Fibroblast of skin of left biceps (primary cell): ENCODE measurements at places on chromosomes 7 and 10.

GRCh38 chr10:5461203-5461588 lies 38.2 kb downstream of the CALML5 start:
- no peak for DNase-seq

- no peak for DNase-seq
These were observed 191.2 kb downstream of the DYNC1I1 start for GRCh38 chr7:95963446-95963990.

GRCh38 chr7:20032741-20033140 lies 184.4 kb downstream of the MACC1 start:
- DNase-seq = no peak

DNA sequence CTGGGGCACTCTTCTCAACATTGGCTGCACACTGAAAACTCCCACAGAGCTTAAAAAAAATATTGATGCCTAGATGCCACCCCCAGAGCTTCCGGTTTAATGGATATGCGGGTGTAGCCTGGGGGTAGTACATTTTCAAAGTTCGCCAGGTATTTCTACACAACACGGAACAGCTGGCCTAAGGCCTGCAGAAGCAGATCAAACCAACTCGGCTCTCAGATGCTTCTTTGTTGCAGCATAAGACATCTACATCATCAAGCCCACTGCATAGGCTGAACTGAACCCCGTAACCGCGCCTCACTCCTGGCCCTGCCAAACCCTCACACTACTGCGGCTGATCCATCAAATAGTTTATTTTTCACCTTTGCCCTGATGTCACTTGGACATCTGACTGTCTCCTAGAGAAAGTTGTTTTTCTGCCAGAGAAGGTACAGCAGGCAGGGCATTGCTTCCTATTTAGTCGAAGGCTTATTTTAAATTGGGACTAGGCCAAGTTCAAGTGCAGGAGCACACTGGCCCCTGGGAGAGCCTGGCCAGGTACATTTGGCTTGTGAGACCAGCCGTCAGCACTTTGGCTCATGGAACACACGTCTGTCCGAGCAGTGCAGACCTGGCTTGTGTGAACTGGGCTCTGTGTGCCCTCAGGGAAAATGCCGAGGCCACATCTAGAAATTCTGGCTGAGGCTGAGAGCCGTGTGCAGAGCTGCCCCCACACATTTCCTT lies 113.3 kb downstream of the TACC2 start:
- no peak for DNase-seq

DNA sequence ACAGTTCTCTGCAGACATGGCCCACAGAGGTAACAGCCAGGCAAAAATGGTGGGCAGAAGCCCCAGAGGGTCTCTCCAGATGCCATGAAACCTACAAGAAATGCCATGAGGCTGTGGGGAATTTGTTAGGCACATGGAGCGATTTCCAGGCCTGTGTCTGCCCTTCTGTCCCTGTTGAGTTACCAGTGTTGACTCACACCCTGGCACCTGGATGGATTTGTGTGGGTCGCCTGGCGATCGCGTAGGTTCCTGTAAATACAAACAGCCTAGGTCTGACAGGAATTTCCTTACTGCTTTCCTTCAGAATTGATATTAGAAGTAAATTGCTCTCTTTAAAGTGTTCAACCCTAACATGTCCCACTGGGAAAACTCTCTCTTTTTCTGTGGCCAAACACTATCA lies 164.9 kb upstream of the EEPD1 start:
- no peak for DNase-seq

DNA sequence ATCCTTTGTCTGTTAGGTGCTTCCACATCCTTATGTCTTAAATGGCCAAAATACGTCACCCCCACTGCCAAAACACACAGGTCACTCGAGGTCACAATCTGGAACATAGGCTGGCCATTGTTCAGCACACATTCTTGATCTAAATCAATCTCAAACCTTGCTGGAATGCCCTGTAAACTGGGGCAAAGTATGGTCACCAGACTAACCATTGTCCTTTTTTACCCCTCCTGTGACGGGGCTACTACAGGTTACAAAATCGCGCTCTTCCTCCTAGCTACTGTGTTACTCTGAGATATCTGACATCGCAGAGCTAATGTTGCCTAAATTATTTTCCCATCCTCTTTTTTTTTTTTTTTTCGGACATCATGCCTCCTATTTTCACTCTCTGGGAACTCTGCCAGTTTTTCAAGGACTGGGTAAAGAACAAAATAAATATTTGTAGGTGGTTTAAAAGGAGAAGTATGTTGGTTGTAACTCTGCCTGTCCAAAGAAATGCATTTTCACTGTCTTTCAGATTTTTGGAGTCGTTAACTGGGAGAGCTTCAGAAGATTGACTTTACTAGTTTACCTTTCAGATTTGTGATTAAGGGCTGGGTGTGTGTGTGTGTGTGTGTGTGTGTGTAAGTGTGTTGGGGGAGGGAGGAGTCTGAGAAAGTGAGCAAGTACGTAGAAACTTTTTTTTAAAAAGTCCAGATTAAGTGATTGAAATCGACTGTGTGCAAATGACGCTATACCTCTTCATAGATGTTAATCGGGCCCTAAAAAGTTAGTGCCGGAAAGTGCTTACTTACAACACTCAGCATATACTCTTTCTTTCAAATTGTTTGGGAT lies 942 bp upstream of the KIAA1217 start:
- no peak for DNase-seq

DNA sequence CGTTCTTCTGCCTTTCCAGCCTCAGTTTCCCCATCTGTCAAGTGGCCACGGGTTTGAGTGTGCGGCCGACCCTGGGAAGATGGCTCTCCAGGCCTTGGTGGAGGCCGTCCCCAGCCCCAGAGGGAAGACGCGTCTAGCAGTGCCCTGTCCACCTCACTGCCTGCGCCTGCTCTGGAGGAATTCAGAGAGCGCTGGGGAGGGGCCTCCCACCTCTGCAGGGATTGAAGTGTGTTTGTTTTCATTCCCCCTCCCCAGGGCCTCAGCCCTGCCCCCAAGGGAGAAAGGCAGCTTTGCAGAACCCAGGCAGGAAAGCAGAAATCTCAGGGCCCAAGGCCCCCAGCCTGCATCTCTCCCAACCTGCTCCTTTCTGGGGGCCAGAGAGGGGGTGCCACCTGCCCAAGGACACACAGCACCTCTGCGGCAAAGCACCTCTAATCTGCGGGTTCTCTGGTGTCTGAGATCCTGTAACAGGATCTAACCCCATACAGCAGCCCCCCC lies 91.0 kb downstream of the MICALL2 start:
- no peak for DNase-seq

DNA sequence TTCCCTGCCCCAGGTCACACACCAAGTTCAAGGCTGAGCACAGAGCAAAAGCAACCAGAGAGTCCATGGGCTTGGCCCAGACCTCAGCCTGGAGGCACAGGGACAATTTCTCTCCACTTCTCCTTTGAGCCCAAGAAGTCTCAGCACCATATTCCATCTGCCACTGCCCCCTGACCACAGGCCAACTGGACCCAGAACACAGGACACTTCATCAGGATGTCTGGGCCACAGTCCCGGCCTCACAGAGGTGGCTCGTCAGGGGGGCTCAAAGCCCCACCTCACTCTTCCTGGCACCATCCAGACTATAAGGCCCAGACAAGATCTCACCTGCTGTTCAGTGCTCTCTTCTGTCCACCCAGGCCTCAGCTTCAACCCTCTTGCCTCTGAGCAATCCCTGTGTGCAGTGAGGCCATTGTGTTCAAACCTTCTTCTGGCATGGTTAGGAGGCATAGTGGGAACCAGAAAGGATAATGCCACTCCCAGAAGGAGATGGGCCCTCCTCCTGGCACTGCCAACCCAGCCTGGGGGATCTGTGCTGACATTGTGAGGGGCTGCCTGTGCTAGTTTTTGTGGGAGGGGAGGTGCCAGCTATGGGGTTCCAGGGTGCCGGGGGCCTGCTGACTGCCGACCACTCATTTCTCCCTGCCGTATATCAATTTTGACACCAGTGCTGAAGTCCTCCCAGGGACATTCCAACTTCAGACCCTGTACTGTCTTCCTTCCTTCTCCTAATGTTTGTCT lies 49.7 kb upstream of the ANTXRL start:
- DNase-seq = no peak

- DNase-seq = no peak
These were observed 34.3 kb upstream of the ITGB8 start for GRCh38 chr7:20296444-20296843.

DNA sequence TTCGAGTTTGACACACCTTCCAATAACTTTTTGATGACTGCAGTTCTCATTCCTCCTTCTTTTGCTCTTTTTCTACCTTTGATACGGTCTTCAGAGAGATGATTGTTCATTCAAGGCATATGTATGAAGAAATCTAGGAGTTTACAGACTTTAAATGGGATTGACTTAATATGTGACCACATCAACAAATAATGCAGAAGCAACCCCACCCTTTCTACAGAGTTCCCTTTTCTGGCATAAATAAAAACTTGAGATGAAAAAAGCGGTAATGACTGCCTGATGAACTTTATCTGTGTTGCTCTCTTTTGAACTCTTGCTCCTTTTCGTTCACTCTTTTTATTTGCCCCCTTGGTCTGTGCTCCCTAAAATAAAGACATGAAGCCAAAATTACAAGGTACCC lies 161.7 kb downstream of the C7orf25 start:
- no peak for DNase-seq

GRCh38 chr7:69708857-69709256 lies 110.6 kb downstream of the AUTS2 start:
- no peak for DNase-seq

GRCh38 chr10:46031648-46032532 lies 1.5 kb upstream of the NCOA4 start:
- DNase-seq = no peak

DNA sequence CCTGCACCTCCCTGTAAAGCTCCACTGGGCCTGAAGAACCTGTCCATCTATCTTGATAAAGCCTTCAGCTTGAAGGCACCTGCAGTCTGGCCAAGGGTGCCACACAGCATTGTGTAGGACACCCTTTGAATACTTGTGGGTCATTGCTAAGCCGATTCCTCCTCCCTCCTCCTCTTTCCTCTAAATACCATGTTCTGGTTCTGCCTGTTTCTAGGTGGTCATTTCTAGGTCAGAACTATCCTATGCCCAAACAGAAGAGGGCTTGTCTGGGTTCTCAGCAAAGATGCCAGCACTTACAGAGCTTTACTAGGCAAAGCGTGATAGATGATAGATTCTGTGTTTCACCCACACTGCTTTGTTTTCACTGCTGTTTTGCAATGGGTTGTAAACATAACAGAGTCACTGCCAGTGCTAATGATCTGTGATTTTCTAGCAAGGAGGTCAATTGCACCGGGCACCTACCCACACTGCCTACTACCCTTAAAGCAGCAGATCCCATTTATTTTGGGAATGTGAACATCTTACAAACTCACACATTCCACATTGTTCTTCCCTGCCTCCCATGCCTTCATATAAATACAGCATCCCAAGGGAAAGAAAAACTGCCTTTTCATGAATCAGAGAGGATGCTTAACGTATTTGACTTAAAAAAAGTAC lies 279.1 kb upstream of the PITRM1 start:
- no peak for DNase-seq

- no peak for DNase-seq
These were observed 134.4 kb upstream of the UNC5B start for GRCh38 chr10:71077796-71078453.

- DNase-seq = no peak
These were observed 23.3 kb upstream of the ASCC1 start for GRCh38 chr10:72239409-72239808.

- DNase-seq = no peak
These were observed 270.1 kb downstream of the CACNA2D1 start for GRCh38 chr7:82173400-82174021.

DNA sequence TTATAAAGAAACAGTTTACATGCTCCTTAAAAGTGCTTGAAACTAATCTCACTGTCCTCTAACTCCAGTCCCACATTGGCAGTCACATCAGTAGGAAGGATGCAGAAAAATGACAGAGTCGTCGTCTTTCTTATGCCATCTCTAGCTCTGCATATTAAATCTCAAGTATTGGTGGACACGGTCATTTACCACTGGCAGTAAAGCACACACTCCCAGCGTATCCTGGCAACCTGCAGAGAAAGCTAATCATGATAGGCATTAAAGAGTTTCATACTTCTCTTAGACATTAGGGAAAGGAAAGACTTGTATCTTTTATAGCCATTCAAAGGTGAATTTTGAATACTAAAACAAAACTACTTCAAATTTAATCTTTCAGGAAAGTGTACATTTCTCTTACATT lies 202.0 kb upstream of the COBL start:
- no peak for DNase-seq

GRCh38 chr7:134351424-134351823 lies 34.7 kb upstream of the SLC35B4 start:
- no peak for DNase-seq

DNA sequence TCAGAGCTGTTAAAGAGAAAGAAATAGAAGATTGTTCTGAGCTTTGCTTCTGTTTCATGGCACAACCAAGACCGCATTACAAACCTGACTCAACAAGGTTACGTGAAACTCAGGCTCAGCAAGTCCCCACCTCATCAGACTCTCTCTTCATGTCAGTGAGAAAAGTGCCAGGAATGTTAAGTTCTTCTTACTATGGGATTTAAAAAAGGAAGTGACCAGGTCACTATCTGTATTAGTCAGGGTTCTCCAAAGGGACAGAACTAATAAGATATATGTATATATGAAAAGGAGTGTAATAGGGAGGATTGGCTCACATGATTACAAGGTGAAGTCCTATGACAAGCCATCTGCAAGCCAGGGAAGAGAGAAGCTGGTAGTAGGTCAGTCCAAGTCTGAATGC lies 25.4 kb upstream of the PAPSS2 start:
- DNase-seq = no peak

GRCh38 chr7:17456541-17456940 lies 158.1 kb downstream of the AHR start:
- DNase-seq = no peak

GRCh38 chr7:34162677-34163076 lies 257.3 kb downstream of the BMPER start:
- DNase-seq = no peak

- DNase-seq = no peak
These were observed 301.7 kb downstream of the RPS24 start for GRCh38 chr10:78335371-78335690.

DNA sequence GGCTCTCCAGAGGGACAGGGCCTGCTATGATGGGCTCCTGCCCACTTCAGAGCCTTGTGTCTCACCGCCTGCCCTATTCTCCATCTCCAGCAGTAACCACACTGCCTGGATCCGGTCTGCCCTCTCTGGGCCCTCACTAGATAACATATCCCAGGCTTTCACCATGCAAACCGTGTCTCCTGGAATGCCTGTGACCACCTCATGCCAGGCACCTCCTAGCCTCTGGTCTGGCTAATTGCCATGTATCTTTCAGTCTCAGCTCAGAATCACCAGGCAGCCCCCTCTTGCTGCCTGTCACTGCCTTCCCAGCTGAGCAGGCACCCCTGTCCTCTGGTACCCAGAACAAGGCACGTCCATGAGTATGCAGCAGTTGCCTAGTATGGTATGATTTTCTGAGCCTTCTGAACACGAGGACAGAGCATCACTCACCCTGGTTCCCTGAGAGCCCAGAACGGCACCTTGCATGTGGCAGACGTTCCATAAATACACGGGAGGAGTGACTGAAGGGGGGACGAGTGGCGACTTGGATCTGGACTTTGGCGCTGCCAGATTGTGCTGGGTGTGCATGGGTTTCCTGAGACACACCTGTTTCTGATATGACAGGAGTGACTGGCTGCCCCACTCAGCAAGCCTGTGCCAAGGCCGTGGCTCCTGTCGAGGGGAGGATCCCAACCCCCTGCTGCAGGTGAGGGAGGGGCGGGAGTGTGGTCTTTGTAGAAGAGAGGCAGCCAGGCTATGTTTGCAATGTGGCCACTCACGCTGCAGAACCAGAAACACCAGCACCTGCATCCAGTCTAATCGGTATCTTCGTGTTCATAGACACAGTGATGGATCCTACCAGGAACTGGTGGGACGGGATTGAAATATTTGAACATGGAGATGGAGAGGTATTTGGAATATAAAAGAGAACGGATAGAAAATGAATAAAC lies 95.2 kb downstream of the VOPP1 start:
- DNase-seq = no peak

- no peak for DNase-seq
These were observed 21.0 kb downstream of the ANKRD30A start for GRCh38 chr10:37146443-37146842.
